ENCODE measurements at places on chromosomes 12 and 14.

DNA sequence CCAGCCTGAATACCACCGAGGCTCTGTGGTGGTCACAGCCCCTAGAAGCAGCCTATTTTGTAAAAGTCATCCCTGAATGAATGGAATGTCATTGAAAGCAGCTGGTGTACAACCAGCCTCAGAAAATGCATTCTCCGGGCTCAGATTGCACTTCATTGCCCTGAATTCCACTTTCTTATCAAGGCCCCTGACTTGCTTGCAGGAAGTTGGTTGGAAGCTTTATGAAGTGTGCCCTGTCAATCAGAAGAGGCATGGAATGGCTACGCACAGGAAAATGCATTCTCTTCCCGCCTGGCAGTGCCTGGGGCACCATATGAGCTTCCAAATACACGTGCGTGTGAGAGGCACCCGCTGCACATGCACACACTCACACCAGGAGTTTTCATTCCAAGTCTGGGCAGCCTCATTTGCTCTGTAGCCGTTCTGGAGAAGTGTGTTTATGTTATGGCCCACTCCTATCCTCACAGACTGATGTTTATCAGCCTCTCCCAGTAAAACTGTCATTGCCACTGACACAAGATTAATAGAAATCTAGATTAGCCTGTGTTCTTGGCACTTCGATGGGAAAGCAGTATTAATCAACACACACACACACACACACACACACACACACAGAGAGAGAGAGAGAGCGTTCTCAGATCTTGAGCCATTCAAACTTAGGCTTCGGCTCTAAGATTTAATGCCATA lies 63.9 kb downstream of the NUAK1 start:
- no peak for DNase-seq

DNA sequence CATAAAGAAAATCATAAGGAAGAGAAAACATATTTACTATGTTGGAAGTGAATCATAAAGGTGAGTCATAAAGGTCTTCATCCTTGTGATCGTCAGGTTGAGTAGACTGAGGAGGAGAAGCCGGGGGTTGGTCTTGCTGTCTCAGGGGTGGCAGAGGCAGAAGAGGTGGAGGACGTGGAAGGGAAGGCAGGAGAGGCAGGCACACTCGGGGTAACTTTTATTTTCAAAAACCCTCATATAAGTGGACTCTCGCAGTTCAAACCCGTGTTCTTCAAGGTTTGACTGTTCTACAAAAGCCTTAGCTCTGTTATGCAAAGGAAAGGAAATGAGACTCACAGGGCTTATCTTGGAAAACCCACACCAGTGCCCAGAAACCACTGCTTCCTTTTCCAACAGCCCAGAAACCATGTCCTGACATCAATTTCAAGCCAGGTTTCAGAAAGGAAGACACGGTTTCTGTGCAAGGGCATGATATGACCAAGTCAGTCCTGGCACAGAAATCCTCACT lies 14.0 kb downstream of the SMCO2 start:
- DNase-seq: no peak

DNA sequence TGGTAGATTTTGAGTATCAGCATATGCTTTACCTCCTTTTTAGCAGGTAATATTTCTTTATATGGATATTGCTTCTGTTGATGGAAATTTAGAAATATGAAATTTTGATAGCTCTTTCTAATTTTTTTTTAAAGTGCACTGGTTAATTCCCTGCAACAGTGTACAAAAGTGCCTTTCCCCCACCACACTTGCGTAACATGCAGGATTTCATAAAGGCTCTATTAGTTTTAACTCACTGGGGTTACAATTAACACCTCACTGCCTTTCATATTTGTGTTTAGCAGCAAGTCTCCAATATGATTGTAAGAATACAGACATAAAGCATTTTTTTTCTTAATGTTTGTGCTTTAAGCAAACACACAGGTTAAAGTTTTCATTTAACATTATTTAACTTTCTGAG lies 25.6 kb downstream of the MNAT1 start:
- no peak for DNase-seq

GRCh38 chr14:86091811-86092210 lies 561.9 kb downstream of the FLRT2 start:
- no peak for DNase-seq

GRCh38 chr14:69471916-69472315 lies 12.6 kb upstream of the PLEKHD1 start:
- DNase-seq: no peak

DNA sequence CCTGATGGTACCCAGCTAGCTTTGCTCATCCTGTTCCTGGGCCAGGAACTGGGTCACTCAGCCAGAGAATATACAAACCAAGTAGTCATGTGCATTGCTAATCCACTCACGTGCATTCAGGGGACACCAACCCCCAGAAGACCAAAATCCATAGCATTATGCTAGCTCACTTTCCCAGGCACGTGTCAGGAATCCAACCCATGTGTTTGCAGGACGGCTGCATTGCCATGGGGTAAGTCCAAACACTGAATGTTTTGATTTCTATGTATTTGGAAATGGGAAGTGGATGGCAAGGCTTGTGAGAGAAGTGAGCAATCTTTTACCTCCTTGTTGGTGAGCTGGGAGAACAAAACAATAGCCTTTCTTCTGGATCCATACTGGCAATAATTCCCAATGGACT lies 87.1 kb upstream of the FOXN3 start:
- no peak for DNase-seq

GRCh38 chr14:20848955-20849570 lies 42.1 kb upstream of the RNASE3 start:
- DNase-seq: no peak

DNA sequence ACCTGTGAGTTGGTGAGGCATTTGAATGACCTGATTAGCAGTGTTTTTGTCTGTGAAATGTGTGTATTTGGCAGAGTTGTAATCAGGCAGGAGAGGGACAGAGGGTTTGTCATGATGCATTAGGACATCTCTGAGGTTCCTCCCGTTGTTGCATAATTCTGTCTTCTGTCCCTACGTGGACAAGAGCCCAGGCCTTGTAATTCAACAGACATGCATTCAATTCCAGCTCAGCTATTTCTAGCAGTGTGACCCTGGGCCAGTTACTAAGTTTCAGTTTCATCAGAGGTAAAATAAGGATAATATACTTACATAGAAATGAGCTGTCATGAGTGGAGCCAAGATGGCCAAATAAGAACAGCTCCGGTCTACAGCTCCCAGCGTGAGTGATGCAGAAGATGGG lies 208.6 kb downstream of the SLC38A4 start:
- no peak for DNase-seq

DNA sequence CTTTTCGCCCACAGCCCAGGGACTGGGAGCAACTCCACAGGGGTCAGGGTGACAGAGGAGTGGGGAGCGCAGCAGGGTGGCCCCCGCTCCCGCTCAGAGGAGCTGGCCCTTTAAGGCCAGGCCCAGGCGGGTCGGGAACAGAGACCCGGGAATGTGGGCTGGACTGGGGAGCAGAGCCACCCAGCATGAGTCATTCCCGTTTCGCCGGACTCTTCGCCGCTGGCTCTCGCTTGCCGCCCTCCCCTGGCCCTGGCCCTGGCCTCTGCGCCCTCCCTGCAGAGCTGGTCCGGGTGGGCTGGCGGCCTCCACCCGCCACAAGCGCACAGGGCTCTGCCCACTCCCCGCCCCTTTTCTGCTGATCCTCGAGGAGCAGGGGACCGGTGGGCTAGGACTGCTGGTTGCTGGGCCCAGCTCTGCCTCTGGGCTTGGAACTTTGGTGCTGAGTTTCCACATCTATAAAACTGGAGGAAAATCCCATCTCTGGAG lies 92.8 kb downstream of the NINJ2 start:
- peak; percentile 81 for DNase-seq

- DNase-seq: no peak
These were observed 181.4 kb upstream of the BMP4 start for GRCh38 chr14:54138024-54138353.

GRCh38 chr12:131894313-131894860 lies at the start of gene ULK1:
Gene ULK1 (plus strand): TSS chr12:131894622. CDS start chr12:131895002, 380 bp downstream.
- peak; percentile 96 for DNase-seq

DNA sequence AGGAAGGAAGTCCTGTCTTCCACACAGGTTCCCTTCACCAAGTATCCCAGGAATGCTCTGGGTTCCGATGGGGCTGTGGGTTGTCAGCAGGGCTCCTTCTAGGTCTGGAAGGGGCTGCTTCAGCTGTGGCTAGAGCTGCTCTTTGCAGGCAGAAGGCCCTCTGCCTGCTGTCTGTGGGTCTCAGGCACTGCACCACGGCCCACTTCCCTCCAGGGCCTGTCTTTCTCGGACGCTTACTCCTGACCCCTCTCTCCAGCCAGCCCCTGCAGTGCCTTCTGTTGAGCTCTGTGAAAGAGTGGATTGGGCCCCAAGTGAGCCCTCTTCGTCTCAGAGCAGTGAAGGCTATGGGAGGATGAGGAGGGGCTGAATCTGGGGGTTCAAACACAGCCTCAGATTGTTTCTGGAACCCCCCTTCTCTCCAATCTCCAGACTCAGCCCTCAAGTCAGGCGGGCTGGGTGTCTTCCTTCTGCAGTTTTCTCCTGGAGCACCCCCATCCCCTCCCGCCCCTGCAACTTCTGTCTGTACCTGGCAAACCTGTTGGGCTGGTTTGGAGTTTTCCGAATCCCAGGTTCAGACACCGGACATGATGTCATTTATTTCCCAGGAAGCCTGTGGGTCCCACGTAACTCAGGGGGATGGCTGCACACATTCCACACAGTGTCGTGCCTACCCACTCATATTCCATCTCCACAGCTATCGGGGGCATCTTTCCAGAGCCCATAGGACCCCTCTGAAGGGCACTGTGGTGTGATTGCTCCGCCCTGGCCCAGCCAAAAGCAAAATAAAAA lies 24.9 kb upstream of the SPPL3 start:
- no peak for DNase-seq

GRCh38 chr14:20487396-20487725 lies 18.0 kb upstream of the RNASE10 start:
- no peak for DNase-seq

DNA sequence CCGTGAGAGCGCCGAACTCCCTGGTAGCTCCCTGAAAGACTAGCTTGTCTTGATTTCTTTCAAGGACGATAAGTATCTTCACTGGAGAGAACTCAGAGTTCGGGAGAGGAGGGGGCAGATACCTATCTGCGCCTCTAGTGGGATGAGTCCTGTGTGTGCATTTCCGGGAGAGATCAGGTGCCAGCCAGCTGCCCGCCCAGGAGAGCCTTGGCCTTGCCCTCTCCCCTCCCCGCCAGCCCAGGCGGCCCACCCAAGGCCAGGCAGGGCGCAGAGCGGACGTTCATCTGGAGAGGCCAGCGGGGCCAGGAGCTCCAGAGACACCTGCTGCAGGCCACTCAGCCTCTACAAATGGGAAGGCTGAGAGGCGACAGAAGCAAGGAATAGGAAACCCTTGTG lies 1.0 kb downstream of the CD9 start:
- DNase-seq: no peak

- DNase-seq: no peak
These were observed 411.0 kb downstream of the NELL2 start for GRCh38 chr12:44465139-44465538.

- no peak for DNase-seq
These were observed 37.9 kb upstream of the TBX5 start for GRCh38 chr12:114443607-114444421.

DNA sequence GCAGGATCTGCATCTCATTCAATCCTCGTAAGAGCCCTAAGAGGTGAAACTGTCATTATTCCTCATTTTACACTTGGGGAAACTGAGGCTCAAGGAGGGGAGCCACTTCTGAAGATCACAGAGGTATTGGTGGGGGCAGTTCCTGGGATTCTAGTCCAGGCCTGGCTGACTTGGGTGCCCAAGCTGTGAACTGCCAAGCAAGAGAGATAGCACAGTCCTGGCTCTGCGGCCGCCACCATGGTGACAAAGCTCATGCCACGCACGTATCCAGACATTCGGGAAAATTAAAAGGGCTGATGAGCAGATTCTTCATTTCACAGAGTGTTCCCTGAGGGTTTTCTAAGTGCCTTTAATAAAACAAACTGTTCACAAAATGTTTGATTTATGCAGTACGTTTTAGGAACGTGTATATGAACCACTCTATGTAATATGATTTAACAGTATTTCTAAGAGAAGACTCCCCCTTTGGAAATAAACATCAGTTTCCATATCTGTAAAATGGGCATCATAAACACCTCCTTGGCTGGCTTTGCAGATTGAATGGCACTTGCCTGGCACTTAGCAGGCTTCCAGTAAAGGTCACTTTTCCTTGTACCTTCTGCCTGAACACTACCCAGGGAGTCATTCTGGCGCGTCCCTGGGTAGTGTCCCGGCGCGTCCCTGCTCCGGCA lies 84.6 kb downstream of the ACACB start:
- no peak for DNase-seq

DNA sequence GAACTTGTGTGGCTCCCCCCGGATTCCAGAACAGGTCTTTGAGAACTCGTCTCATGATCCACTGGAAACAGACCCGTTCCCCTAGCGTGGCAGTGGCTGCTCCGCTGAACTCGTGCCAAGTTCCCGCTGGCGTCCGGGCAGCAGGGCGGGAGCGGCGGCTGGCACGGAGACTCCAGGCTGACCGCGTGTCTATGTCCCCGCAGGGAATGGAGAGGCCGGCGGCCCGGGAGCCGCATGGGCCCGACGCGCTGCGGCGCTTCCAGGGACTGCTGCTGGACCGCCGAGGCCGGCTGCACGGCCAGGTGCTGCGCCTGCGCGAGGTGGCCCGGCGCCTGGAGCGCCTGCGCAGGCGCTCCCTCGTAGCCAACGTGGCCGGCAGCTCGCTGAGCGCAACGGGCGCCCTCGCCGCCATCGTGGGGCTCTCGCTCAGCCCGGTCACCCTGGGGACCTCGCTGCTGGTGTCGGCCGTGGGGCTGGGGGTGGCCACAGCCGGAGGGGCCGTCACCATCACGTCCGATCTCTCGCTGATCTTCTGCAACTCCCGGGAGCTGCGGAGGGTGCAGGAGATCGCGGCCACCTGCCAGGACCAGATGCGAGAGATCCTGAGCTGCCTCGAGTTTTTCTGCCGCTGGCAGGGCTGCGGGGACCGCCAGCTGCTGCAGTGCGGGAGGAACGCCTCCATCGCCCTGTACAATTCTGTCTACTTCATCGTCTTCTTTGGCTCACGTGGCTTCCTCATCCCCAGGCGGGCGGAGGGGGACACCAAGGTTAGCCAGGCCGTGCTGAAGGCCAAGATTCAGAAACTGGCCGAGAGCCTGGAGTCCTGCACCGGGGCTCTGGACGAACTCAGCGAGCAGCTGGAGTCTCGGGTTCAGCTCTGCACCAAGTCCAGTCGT lies 1.5 kb downstream of the APOLD1 start:
- DNase-seq: peak; percentile 90

- DNase-seq: no peak
These were observed 5.4 kb upstream of the CCDC177 start for GRCh38 chr14:69580009-69580577.
